C1 segment of cervical spinal cord (tissue), 14 donors: ENCODE measurements at places on chromosomes 4 and X.

DNA sequence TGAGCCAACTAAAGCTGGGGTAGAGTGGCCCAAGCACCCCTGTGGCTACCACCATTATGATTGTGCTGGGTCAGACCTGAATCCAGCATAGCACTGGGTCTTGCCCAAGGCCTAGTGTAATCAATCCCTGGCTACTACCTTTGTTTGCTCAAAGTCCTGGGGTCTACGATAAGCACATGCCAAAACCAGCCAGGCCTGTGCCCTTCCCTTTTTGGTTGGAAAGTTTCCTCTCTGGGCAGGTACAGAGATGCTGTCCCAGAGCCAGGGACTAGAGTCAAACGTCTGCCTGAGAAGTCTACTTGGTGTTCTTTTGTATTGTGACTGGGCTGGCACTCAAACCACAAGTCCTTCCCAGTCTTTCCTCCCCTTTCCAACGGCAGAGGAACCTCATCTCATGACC lies 371.5 kb upstream of the MAGEC2 start:
- no peak for DNase-seq

DNA sequence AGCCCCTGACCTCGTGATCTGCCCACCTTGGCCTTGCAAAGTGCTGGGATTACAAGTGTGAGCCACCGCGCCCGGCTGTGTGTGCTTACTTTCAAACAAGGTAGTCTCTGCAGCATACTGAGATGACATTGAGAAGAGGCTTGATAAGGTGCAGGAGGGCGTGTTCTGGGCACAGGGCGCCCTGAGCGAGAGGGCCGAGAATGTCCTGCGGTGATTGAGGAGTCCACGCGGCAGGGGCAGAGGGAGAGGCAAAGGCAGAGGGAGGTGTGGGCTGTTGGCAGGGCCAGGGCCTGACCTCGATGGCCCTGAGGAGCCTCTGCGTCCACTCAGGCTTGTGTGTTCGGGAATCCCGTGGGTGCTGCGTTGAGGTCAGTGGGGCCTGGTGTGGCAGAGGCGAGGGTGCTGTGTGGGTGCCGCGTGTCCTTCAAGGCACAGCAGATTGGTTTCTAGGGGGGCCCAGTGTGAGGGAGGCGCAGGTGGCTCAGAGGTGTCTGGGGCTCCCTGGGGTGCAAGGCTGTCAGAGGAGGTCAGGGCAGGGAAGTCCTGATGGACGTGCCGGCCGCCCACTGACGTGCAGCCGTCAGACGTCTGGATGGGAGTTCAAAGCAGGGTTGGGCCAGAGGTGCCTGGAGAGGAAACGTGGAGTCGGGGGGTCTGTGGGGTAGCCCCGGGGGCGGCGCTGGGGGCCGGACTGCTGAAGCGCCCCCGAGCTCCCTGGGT lies 12.1 kb downstream of the PCGF3 start:
- no peak for DNase-seq

GRCh38 chrX:8632924-8633323 lies 99.0 kb downstream of the ANOS1 start:
- no peak for DNase-seq

DNA sequence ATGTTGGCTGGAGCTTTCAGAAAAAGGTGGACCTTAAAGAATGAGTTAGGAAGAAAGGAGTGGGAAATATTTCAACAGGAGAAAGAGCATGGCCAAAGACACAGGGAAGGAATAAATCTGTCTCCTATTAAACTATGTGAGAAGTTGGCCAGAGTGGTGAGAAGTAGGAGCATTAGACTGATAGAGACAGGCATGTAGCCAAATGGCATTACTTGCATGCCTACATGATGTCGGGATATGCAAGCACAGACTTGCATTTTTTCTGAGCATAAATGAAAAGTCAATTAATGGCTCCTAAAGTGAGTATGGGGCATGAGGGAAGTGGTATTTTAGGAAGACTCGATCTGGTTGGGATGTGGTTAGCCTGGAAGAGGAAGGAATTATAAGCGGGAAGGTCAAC lies 279.6 kb upstream of the PITX2 start:
- no peak for DNase-seq

DNA sequence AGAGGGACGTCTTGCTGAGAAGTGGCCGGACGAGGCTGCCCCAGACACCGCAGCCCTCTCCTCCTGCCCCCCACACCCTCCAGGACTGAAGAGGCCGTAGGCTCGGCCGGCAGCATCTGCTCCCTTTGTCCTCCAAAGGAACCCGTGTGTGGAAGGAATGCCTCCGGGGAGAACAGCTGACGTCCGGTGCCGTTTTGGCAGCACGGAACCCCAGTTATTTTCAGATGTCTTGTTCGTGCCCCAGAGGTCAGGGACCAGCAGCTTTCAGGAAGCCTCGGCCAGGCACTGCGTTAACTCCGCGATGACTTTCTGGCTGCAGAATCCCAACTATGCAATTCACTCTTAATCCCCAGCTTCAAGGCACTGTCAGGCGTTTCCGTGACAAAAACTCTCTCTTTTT lies 10.9 kb upstream of the PPP2R3B start:
- no peak for DNase-seq

DNA sequence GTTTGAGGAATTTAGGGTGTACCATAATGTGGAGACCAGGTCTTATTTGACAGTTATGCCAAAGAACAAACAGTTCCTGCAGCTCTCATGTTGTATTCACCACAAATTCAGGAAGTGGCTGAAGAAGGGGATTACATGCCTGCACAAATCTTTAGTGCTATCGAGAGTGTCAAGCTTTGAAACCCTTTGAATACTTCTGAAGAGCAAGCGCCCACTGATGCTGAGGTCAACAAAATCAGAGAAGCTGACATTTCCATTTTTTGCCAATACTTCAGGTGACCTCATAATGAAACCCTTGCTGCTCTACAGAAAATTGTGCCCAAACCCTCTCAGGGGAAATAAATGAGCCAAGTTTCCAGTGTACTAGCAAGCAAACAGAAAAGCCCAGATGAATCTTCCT lies 28.4 kb downstream of the PAK3 start:
- no peak for DNase-seq

- DNase-seq = no peak
These were observed 608.6 kb upstream of the AADAT start for GRCh38 chr4:170698334-170698733.

DNA sequence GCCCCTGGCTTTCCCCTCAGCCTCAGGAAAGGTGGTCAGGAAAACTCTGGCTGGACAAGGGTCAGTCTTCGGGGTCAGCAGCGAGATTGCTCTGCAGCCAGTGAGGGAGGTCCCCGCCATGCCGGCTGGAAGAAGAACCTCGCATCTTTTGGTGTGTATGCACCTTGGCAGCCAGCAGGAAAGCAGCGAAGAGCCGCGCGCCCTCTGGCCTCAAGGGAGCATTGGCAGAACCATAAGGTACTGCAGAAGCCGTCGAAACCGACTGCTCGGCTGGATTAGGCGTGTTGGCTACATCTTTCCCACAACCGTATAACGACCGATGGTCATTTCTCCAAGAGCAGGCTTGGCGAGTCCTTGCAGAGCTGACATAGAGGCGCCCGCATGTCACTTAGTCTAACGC lies 48.3 kb downstream of the GPR143 start:
- DNase-seq = no peak

DNA sequence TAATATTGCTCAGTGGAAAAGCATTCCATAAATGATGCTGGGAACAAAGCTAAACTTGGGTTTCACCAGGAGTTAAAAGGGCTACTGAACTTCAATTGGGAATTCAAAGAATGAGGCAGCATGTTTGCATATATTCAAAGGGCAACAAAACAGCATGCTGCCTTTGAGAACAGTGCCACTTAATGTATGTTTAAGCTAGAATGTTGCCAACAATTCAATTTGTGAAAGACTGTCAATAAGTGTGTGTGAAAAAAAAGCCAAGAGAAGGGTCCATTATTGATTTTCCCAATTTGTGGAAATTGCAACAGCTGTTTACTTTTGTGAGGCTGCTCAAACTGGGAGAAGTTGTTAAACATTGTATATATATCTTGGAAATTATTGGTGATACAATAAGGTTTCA lies 701.9 kb upstream of the ACTRT1 start:
- no peak for DNase-seq

DNA sequence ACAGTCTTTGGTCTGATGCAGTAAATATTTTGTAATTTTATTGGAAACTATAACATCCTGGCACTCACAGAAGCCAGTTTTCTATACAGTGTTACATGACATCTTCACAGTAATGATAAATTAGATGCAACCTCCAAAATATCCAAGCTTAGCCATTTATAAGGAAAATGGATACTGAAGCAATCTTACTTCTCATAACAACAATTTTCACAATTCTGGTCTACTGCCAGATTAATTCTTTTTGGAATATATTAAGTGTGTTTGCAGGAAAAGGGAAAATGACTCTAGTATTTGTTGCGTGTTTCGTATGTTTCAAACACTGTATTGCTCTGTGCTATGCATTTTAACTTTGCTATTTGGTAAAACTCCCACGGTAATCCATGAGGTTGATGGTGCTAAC lies 1870.9 kb downstream of the ARAP2 start:
- DNase-seq = no peak

GRCh38 chr4:36445480-36445879 lies 164.1 kb downstream of the DTHD1 start:
- no peak for DNase-seq

GRCh38 chrX:1134976-1135375 lies 77.5 kb downstream of the CRLF2 start:
- no peak for DNase-seq

DNA sequence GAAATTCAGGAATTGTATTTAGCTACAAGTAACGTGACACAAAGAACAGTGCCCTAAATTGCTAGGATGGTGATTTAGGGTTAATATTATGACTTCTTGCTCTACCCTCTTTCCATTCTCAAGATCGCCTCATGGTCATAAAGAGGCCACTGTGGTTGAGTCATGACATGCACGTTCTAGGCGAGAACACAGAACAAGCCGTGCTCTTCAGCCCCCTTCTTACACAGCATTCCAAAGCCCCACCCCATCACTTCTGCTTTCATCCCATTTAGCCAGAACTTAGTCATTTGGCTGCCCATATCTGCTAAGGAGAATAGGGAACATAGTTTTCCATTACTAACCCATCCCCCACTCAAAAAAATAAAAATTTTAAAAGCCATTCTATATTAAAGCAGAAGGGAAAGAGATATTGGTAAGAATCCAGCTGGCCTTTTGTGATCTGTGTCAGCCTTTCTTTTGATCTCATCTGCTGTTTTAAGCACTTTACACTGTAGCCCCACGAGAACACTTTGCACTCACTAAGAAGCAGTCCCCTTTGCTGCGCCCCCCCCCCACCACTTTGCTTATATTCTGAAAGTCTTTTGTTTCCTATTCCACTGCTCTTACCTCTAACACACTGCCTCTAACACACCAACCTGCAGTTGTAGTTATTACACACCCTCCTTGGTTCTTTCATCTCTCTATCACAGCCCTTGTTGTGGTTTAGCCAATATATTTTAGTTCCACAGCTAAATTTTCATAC lies 28.4 kb downstream of the NPNT start:
- DNase-seq = no peak
